ENCODE measurements at places on chromosomes 2 and 18.

GRCh38 chr18:63186520-63187222 is 132.9 kb downstream of the BCL2 start:
- no peak for DNase-seq

DNA sequence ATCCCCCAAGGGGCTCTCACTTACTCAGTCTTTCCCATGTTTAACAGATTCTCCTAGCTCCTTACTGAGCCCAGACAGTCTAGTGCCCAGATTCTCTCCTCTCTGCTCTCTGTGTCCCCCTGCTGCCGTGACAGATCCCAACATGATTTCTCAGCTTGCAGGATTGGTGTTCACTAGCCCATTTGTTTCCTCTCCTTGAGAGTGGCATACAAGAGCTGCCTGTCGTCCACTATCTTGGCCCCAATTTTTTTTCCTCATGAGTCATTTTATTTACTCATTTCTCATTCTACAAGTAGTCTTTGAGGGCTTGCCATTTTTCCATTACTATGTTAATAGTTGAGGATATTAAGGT is 199.9 kb upstream of the FN1 start:
- DNase-seq, result no peak

DNA sequence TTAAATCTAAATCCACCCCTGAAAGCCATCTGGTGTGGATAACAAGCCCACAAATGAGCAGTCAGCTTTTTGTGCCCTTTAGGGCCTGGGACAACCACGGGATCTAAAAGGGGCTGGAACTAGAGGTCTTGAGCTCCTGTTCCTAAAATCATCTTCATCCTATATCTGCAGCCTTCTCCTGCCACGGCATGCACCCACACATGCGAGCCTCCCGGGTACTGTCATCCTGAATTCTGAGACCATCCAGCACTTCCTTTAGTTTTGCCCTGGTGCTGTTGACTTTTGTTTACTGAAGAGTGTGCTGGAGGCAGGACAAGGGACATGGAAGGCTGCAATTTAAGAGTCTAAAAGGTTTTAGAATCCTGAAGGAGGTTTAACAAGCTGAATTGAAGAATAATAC is 183.2 kb downstream of the FAM210A start:
- no peak for DNase-seq

DNA sequence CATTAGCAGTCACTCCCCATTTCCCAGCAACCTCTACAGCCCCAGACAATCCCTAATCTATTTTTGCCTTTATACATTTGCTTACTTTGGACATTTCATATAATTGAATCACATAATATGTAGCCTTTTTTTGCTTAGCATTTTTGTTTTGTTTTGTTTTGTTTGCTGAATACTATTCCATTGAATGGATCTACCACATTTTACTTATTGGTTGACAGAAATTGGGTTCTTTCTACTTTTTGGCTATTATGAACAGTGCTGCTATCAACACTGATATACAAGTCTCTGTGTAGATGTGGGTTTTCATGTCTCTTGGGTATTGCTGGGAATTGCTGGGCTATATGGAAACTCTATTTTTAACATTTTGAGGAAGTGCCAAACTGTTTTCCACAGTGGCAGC is 7.6 kb downstream of the PTPN18 start:
- no peak for DNase-seq

- no peak for DNase-seq
Measured at GRCh38 chr2:210577263-210578071, 21.1 kb downstream of the CPS1 start.

- peak; percentile 25 for DNase-seq
Measured at GRCh38 chr2:206488623-206489022, 45.3 kb downstream of the ADAM23 start.

- no peak for DNase-seq
Measured at GRCh38 chr2:235505181-235505741, 11.4 kb downstream of the AGAP1 start.

GRCh38 chr2:11977766-11978524 is 231.5 kb downstream of the LPIN1 start:
- DNase-seq, result no peak

DNA sequence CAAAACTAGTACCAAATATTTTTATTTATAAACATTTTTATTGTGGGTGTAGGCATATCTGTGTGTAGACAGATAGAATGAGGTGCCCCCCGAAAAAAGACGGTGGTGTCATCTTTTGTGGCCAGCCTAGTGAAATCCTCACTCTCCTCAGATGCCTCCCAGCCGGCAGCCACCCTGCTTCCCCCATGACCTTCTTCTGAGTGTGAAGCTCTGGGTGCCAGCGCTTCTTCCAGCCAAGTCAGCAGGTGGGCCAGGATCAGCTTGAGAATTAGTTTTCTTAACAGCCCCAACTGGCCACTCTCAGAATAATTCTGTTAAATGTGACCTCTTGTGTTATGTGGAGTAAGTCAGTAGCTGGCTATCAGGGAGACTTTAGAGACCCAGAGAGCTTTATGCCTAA is 229.6 kb upstream of the FOSL2 start:
- no peak for DNase-seq

GRCh38 chr2:25311865-25312575 is 29.7 kb downstream of the DNMT3A start:
- DNase-seq, result no peak

- peak; percentile 28 for DNase-seq
Measured at GRCh38 chr18:61554117-61554776, 221.0 kb downstream of the CDH20 start.

DNA sequence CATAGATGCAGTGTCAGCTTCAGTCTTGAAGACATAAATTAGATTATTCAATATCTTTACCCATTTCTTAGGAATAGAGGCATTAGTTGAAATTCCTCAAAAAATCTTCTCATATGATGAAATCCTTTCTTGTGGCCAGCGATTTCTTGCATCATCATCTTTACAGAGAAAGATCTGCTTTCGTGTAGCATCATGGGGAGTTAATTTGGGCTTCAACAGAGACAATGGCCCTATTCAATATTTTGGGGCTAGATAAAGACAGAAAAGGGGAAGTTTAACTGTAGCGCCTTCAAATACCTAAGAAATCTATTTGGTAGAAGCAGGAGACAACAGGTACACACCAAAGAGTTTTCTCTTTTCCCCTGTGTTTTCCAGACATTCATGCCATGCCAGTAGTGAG is 73.8 kb downstream of the TGFA start:
- no peak for DNase-seq

DNA sequence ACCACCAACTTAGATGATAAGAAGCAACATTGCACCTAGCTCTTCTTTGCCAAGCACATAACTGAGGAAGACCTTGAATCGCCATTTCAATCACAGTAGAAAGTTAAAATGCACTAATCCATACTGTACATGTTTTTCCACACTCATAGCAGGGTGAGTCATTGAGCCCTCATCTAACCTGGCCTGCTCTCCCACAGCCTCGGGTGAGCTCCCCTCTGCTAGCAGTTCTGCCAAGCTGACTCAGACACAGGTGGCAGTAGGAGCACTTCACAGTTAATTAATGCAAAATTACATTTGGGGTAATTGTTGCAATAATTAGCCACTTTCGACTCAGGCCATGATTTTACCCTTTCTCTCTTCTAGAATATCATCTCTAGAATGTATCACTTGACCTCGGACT is 1632.8 kb upstream of the CELF4 start:
- no peak for DNase-seq

DNA sequence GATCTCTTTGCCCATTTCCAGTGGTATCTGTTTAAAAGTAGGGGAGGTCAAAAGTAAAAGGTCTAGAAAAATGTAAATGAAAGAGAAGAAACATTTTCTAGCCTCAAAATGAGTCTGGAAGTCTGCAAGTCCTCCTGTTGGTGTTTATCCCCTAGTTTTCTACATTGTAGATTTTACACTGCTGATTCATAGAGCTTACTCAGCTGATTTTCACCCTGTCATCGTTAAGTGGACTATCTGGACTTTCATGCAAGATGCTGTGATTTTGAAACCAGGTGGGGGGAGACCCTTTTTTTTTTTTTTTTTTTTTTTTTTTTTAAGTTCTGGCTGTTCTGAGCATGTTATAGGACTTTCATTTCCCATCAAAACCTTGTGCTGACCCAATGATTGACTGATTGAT is 10.3 kb downstream of the HOXD3 start:
- DNase-seq, result no peak

DNA sequence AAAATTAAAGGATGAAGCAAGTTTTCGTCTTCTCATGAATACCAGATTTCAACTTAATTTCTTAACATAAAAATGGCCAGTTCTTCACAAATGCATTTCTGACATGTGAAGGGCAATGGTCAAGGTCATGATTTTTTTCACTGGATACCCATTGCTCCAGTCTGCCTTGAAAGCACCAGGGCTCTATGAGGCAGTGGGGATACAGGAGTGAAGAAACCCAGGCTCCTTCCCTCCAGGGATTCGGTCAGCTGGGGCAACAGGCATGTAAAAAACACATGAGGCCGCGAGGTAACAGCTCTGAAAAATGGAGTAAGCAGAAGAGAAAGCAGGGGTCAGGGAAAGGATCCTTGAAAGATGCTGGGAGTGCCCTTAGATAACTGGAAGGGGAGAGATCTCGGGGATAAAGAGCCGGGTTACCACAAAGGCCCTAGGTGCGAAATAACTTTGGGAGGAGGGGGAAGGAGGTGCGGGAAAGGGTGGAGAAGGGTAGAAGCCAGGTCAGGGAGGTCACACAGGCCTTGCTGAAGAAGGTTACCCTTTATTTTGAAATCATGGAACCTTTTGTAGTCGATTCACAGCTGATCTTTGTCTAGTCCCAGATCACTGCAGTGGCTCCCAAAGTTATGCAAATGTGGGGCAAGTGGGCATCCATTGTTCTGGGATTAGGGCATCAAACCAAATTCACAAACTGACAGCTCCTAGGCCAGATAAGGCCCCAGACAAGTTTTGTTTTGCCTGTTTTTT is 5.2 kb upstream of the SPRED2 start:
- no peak for DNase-seq

DNA sequence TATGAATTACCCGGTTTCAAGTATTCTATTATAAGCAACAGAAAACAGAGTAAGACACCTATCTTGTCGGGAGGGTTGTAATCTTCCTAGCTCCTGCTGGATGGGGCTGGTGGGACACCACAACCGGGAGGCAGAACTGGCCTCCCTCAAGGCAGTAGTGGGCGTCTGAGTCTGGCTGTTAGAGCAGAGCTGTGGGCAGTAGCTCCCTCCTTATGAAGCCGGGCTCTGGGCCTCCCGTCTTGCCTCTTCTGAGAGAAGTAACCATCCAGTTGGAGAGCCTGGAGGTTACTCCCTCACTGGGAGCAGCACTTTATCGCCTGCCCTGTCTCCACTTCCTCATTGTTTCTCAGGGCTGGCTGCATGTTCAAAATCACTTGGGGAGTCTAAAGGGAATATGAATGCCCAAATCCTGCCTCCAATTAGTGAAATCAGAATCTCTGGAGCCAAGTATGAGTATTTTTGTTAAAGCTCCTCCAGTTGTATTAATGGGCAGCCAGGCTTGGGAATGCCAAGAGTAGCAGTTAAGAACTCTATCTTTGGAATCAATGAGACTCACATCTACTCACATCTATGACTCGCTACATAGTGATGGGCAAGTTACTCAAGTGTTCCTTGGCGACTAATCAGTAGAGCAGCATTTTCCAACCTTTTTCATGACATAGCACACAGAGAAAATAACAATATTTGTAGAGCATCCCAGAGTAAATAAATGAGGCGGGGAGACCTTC is 27.3 kb upstream of the NRP2 start:
- DNase-seq, result no peak
